Activated naive CD8-positive, alpha-beta T cell treated with anti-CD3 and anti-CD28 coated beads, Interleukin-2, amount 50 U/mL, for 16 hours (primary cell): ENCODE measurements at places on chromosomes 16 and 17.

DNA sequence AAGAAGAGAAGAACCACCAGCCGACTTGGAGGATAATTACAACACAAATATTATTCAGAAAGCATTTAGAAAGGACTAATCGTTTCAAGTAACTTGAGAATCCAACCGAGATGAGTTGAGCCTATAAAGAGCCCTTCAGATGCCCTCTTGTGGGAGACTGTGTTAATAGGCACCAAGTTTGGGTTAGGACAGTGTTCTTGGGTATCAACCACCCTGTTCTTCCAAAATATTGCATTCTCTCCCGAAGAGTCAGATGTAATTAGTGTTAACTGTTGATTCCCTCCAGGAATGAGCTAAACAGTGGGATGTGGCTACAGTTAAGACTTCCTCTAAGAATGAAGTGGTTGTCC lies 87.8 kb upstream of the NOL11 start:
- DNase-seq, result no peak

DNA sequence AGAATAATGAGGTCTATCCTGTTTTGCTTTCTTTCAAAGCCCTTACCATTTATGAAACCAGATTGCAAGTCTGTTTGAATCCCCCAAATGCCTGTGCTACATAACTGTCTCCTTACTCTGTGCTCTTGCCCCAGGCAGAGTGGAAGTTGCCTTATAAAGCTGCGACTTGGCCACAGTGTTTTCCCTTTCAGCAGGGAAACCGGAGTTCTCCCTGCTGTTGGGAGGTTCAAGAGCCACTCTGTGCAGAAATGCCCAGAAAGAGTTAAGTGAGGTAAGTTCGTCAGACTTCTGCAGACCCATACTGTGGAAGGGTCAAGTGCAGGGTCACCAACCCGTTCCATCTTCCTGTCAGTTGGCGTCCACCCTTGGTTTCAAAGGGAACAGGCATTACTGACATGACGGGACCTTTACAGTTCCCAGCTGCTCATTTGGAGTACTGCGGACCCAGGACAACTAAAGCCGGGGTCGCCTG lies 508.9 kb downstream of the WWOX start:
- no peak for DNase-seq

DNA sequence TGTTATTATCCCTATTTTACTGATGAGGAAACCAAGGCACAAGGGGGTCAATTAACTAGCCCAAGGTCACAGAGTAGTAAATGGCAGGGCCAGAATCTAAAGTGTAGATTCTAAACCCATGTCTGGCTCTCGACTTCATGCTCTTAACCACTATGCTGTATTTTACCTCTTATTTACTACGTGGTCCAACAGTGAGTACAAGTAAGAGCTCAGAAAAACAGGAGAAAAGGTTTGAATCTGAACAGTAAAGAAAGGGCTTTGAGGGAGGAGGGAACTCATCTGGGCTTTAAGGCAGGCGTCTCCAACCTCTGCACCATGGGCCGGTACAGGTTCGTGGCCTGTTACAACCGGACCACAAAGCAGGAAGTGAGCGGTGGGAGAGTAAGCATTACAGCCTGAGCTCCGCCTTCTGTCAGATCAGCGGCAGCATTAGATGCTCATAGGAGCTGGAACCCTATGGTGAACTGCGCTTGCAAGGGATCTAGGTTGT lies 62.9 kb downstream of the SMURF2 start:
- no peak for DNase-seq

DNA sequence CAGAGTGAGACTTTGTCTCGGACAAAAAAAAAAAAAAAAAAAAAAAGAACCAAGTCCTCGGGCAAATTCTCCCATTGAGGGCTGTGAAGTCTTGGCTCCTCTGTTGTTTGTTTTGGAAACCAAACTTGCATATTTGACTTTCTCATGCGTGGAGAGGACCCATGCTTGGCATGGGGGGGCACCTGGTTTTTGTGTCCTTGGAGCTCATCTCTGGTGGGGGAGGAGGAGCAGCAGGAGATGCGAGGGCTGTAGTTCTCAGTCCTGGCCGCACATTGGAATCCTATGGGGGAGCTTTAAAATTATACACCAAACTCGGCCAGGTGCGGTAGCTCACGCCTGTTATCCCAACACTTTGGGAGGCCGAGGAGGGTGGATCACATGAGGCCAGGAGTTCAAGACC lies 74.5 kb downstream of the ABCC6 start:
- DNase-seq, result no peak

- no peak for DNase-seq
These were observed 273.2 kb downstream of the MRTFB start for GRCh38 chr16:14344292-14344691.

DNA sequence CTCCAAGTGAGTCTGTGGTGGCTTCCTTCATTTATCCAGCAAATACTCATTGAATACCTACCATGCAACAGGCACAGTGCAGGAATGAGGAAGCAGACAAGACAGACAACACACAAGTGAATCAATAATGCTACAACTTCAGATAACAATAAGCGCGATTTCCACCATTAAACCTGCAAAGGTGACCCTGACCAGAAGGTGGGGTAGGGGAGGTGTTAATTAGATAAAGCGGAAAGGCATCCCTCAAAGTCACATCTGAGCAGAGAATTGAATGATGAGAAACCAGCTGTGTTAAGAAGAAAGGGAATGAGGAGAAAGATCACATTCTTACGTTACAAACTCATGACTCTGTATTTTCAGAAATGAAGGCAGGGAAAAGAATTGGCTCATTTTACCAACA lies 26.3 kb downstream of the ZZEF1 start:
- DNase-seq, result no peak

- DNase-seq, result no peak
These were observed 134.7 kb downstream of the ABCA8 start for GRCh38 chr17:68820476-68820824.

- DNase-seq, result no peak
These were observed 123.7 kb upstream of the AXIN2 start for GRCh38 chr17:65685110-65685509.

GRCh38 chr17:70084476-70084875 lies 9.5 kb downstream of the KCNJ16 start:
- DNase-seq, result no peak

- DNase-seq, result no peak
These were observed 13.6 kb downstream of the ASPSCR1 start for GRCh38 chr17:81990836-81991683.

DNA sequence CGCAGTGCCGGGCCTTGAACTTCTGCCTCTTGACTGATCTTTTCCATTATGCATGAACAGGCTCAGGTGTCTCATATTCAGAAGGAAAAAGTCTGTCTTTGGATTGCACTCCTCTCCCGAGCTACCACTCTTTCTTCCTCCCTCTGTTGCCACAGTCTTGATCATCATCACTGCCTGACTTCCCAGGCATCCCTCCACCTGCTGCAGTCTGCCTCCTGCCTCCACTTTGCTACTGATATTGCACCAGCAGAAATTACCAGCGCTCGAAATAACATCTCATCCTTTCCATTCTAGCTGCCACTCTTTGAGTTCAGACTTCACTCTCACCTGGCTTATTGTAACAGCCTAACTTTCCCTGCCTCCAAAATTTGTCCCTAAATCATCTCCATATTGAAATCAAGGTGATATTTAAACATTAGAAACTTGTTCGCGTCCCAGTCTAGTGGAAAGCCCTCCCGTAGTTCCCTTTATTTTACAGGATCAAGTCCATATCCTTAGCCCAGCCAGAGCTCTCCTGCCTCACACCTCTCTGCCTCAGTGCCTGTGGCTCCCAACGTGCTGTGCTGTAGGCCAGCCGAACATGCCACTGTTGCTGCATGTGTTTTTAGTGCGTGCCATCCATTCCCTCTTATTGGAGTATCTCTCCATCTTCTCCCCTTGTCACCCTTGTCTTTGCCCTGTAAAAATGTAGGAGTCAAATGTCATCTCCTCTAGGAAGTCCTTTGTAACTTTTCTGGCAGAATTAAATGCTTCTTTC lies 39.9 kb downstream of the NUP88 start:
- DNase-seq, result no peak

DNA sequence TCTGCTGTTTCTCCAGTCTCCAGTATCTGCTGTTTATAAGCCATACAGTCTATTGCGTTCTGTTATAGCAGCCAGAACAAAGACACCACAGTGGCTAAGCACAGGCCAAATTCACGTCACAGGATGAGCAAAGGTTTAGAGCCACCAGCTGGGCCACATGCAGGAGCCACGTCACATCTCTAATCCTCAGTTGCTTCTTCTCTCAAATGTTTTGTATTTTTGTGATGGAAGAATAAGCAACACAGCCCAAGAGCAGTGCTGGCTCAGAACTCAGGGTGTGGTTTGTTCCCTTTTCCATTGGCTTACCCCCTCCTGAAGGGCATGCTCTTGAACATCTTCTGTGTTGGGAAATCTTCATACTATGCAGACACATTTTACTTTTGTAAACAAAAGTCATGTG lies 309.4 kb upstream of the CDH5 start:
- DNase-seq, result no peak

DNA sequence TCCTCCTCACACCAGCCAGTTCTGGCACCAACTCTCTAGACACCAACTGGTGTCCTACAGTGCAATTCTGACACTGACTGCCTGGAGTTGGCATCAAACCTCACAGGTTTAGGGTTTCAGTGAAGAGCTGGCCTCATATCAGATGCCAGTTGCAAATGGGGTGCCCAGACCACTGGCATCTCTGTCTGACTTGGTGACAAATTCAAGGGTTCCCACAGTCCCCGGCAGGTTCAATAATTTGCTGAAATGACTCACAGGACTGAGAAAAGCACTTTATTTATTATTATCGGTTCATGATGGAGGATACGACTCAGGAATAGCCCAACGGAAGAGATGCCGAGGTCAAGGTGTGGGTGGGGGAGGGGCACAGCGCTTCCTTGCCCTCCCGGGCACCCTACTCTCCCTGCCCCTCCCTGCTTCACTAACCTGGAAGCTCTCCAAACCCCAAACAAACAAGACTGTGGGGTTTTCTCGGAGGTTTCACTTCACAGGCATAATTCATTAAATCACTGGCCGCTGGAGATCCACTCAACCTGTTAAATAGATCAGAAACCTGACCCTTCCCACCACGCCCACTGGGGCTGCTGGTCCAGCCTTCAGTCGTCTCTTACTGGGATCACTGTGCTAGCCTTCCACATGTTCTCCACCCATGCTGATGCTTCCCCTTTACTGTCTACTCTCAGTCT lies 1.7 kb upstream of the NLRP1 start:
- DNase-seq, result no peak

DNA sequence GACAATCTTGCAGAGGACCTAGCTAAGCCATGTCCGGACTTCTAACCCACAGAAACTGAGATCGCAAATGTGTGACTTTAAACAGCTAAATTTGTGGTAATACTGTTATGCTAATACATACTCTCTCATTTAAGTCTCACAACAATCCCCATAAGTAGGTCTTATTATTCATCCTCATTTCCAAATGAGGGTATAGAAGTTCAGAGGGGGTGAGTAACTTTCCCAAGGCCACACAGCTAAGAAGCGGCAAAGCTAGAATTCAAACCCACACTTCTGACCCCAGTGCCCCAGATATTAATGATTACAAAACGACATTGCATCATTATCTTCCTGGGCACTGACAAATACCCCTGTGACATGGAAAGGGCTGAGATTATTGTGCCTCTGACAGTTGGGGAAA lies 81.4 kb downstream of the CNGB1 start:
- DNase-seq, result no peak

GRCh38 chr17:75394332-75394918 lies 11.1 kb downstream of the GRB2 start:
- DNase-seq, result no peak

DNA sequence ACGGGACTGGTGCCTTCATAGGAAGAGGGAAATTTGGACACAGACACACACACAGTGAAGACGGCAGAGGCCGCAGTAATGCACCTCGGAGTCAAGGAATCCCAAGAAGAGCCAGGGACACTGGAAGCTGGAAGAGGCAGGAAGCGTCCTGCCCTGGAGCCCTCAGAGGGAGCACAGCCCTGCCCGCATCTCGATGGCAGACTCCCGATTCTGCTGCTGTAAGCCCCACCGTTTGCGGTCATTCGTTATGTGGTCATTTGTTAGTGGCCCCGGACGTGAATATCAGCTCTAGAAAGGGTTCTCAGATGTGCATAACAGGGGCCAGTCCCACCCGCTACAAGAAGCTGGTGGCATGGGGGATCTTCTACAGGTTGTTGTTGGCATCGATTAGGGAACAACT lies 316.6 kb downstream of the FOXL1 start:
- DNase-seq, result no peak

DNA sequence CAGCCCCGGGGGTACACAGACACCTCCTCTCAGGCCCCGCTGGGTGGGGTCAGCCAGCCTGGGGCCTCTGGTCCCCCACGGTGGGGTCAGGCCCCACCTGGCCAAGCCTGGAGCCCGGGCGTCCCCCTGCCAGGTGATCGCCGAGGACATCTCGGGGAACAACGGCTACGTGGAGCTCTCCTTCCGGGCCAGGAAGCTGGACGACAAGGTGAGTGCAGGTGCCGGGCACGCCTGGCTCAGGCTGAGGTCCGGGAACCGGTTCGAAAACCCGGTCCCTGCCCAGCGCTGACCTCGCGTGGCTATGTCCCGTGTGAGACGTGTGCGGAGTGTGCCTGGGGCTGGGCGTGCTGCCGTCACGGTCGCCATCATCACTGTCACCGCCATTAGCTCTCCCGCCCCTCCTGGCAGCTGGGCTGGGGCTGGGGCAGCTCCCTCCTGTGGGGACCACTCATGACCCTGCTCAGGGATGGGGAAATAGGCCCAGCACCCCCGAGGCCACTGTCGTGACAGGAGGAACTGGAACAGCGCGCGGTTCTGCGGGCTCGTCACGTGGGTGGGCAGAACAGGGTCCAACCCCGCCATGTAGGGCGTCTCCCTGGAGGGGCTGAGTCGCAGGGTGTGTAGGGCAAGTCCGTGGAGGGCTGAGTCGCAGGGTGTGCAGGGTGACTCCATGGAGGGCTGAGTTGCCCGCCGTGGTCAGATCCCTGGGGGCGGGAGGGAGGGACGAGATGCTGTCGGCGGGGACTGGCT lies 8.5 kb downstream of the CPNE7 start:
- DNase-seq, result no peak

GRCh38 chr16:23505180-23505665 lies 5.1 kb downstream of the GGA2 start:
- no peak for DNase-seq

GRCh38 chr17:58556833-58557250 lies 42.4 kb upstream of the MTMR4 start:
- DNase-seq, result no peak

DNA sequence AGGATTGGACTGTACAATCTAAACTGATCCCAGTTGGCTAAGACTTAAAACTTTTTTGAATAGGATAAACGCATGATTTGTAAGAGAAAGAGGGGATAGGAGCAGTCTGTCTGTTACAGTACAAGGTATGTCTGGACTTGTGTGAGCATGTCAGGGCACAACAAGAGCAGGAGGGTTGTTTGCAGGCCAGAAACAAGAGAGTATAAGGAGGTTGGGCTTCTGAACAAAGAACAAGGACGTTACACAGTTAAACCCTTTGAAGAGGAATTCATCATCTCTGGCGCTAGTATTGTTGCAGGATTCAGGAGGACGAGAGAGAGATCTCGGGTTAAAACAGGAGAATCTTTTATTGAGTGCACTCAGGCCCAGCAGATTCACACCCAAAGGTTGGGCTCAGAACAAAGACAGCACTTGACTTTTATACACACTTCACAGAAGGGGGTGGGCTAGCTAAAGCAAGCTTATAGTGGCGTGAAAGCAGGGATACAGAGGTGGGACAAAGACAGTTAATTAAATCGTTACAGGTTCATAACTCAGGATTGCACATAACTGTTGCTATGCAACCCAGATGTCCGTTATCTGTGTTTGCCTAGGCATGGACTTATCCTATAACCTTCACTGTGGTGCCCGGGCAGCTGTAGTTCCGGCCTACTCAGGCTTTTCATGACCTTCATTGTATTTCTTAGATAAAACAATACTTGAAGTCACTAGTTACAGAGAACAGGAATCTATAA lies 34.3 kb downstream of the SEC14L1 start:
- no peak for DNase-seq
